ENCODE measurements at places on chromosomes 7 and 10.

- H3K4me1 ChIP-seq = peaks cover 31% of the 10 kb centered on the region
- no peaks in the 10 kb centered on the region for H3K36me3 ChIP-seq
- H3K27ac ChIP-seq = no peak overlapping the region
- DNase-seq = peak; percentile 47
- H3K4me3 ChIP-seq = no peak overlapping the region
Measured at GRCh38 chr10:124447751-124448466, 1.9 kb downstream of the NKX1-2 start.

DNA sequence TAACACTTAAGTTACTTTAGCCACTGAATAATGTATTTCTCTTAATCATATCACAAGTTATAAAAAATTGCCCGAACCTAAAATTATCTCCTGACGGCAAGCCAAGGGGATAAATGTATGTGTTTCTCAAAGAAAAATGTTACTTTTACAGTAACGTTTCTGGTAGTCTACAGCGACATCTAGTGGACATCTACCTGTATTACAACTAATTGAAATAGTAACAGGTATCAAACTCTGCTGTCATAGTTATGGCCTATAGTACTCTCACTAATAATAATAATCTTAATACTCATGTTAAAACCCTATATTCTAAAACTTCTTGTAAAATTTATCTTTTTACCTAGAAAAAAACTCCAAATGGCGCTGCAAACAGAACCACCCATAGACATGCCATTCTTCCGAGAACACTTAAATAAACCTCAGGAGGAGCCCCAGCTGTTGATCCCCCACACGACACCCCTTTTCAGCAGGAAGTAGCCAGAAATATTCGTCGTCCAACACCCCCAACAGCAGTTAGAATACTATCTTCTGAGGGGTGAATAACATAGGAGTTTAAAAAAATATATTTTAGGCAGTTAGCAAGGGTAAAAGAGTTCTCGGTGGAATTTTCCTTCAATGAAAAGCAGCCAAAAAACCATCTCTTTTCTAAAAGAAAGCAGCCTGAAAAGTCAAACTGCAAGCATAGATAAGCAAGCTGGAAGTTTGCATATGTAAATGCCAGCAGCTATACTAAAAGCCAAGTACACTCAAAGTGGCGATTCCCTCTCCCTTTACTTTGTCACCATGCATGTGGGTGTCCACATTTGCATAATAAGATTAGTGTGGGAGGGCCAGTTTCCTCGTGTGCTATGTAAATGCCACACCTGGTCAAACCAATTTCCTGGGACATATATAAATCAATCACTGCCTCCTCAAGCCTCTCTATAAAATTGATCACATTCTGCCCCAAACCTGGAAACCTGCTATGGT is 40.5 kb upstream of the ZNF107 start:
- no peaks in the 10 kb centered on the region for H3K36me3 ChIP-seq
- no peak overlapping the region for H3K27ac ChIP-seq
- no peaks in the 10 kb centered on the region for H3K4me1 ChIP-seq
- H3K4me3 ChIP-seq = no peak overlapping the region
- H3K27me3 ChIP-seq = no peaks in the 10 kb centered on the region
- peak; percentile 44 for DNase-seq

GRCh38 chr7:47277321-47277781 is 304.6 kb downstream of the TNS3 start:
- H3K27me3 ChIP-seq = no peaks in the 10 kb centered on the region
- no peak for DNase-seq
- no peaks in the 10 kb centered on the region for H3K36me3 ChIP-seq
- H3K27ac ChIP-seq = no peak overlapping the region
- no peak overlapping the region for H3K4me3 ChIP-seq

GRCh38 chr10:30176182-30176581 is 116.8 kb upstream of the JCAD start:
- H3K27me3 ChIP-seq = no peaks in the 10 kb centered on the region
- no peak overlapping the region for H3K27ac ChIP-seq
- H3K4me3 ChIP-seq = no peak overlapping the region
- H3K36me3 ChIP-seq = no peaks in the 10 kb centered on the region
- no peaks in the 10 kb centered on the region for H3K4me1 ChIP-seq
- DNase-seq = no peak

DNA sequence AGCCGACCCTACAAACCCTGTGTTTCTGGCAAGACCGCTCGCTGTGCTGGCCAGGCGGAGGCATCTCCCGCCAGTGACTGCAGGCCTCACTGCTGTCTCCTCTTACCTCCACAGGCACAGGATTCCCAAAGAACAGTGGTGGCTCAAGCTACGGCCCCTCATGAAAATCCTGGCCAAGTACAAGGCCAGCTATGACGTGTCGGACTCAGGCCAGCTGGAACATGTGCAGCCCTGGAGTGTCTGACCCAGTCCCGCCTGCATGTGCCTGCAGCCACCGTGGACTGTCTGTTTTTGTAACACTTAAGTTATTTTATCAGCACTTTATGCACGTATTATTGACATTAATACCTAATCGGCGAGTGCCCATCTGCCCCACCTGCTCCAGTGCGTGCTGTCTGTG is 36.2 kb downstream of the PITRM1 start:
- no peak overlapping the region for H3K27ac ChIP-seq
- H3K4me1 ChIP-seq = no peaks in the 10 kb centered on the region
- H3K36me3 ChIP-seq = peaks cover 80% of the 10 kb centered on the region
- H3K4me3 ChIP-seq = no peak overlapping the region
- no peaks in the 10 kb centered on the region for H3K27me3 ChIP-seq

DNA sequence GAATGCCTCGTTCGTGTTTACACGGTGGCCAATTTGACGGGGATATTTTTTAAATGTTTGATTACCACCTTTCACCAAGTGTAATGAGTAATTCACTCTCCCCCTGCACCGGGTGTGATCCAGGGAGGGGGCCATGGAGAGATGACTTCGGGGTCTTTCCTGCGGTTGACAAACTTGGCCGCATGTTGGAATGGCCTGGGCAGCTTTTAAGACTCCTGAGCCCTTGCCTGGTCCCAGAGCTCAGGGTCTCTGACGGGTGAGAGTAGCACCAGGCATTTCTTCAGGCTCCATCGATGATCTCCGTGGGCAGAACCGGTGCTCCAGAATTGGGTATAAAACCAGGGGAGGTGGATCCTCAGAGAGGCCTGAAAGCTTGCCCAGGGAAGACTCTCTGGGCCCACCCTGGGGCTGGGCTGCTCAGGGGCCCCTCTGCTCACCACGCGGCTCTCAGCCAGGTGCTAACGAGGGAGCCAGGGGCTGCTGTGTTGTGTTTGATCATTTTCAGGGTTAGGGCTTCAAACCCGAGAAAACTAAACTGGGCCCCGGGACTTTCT is 882 bp downstream of the ZNF282 start:
- peak overlapping the region; percentile 62 for H3K27ac ChIP-seq
- peak overlapping the region; percentile 60 for H3K4me3 ChIP-seq
- H3K36me3 ChIP-seq = peaks cover 20% of the 10 kb centered on the region
- no peaks in the 10 kb centered on the region for H3K27me3 ChIP-seq
- H3K4me1 ChIP-seq = peaks cover 14% of the 10 kb centered on the region

GRCh38 chr10:31618541-31619291 is 299.7 kb downstream of the ZEB1 start:
- H3K4me1 ChIP-seq = no peaks in the 10 kb centered on the region
- H3K4me3 ChIP-seq = no peak overlapping the region
- no peaks in the 10 kb centered on the region for H3K27me3 ChIP-seq
- no peaks in the 10 kb centered on the region for H3K36me3 ChIP-seq

- H3K4me1 ChIP-seq = no peaks in the 10 kb centered on the region
- H3K36me3 ChIP-seq = no peaks in the 10 kb centered on the region
- no peak overlapping the region for H3K4me3 ChIP-seq
- H3K27ac ChIP-seq = no peak overlapping the region
Measured at GRCh38 chr10:128579280-128579865, 453.1 kb upstream of the MKI67 start.

Measured in B cell (primary cell).